ENCODE measurements at places on chromosomes 5 and 9. TPM values are rescaled to one million over a fixed set of nuclear protein-coding genes. Genes with fewer than 3 reads are reported as not detected.
A peak's percentile ranks its signal among the peaks of the same experiment; 100 is the strongest.

GRCh38 chr5:71597001-71597400, 9.9 kb downstream of the MCCC2 start:
- DNase-seq = no peak

DNA sequence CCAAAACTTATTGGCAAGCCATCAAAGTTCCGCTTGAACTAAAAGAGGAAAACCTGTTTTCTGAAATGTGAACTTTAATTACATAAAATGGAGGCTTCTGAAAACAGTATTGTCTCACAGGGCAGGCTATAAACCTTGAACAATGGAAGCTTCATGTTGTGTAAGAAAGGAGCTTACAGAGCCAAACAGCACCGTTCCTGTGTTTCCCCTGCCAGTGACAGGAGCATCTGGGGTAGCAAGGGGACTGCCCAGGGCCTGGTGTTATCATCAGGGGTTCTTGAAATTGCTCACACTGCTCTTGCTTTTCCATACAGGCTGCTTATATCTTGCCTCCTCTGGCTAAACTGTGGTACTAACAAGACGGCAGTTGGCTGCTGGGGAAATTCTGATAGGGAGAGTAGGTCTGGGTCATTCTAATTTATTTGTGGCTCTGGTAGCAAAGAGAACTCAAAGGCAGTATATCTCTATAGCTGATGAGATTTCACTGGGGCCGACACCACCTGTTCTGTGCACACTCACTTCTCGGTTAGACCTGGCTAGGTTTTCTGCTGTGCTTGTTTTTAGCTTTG, 40.4 kb downstream of the BASP1 start:
- no peak for DNase-seq

Gene MAMDC2
- 0.10 TPM for total RNA-seq

DNA sequence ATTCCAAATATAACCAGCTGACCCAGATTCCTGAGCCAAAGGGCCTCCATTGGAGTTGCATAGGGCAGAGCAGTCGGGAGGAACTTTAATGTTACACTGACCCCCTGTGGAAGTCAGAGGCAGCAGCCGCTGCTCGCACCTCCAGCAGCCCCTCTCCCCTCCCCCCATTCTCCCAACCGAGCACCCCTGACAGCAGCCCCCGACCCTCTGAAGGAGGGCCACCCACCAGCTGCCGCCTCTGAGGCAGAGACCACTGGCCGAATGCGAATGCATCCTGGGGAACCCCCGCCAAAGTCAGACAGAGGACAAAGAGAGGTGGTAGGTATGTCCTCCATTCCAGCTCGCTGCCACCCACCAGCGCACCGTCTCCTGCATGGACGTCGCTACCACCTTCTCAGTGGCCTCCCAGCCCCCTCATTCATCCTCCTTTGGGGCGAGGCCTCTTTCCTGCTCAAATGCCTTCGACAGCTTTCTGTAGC, 231.0 kb downstream of the CDK5RAP2 start:
- DNase-seq = peak; percentile 13

- DNase-seq = no peak
These were observed 11.4 kb upstream of the DUSP1 start for GRCh38 chr5:172782169-172783039.

- DNase-seq = no peak
These were observed 124.8 kb upstream of the LMX1B start for GRCh38 chr9:126488881-126489404.

DNA sequence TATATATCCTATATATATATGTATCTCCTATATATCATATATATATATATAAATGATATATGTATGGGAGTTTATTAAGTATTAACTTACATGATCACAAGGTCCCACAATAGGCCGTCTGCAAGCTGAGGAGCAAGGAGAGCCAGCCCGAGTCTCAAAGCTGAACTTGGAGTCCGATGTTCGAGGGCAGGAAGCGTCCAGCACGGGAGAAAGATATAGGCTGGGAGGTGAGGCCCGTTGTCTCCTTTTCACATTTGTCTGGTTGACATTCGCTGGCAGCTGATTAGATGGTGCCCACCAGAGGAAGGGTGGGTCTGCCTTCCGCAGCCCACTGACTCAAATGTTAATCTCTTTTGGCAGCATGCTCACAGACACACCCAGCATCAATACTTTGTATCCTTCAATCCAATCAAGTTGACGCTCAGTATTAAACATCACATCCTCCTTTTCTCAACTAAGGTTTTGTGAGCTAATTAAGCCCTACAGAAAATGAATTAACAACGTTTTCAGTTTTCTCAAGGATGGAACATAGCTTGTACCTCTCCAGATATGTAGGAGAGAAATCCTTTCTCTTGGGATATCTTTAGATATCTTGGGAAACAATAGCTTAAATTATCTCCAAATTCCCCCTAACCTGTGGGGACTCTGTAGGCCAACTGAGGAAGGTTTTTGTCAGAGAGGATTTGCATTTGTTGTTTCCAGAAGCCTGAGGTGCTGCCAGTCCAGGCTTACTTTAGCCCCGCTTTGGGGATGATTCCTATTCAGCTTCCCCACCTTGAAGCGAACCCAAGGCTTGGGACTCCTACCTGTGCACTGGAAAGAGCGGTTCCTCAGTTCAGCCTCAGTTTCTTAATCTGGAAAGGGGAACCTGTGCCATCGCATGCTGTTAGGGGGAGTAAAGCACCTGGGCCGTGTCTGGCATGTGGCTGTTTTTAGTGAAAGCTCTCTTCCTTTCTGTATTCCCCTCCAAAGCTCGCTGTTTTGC, 163.2 kb downstream of the CACNA1B start:
- no peak for DNase-seq

DNA sequence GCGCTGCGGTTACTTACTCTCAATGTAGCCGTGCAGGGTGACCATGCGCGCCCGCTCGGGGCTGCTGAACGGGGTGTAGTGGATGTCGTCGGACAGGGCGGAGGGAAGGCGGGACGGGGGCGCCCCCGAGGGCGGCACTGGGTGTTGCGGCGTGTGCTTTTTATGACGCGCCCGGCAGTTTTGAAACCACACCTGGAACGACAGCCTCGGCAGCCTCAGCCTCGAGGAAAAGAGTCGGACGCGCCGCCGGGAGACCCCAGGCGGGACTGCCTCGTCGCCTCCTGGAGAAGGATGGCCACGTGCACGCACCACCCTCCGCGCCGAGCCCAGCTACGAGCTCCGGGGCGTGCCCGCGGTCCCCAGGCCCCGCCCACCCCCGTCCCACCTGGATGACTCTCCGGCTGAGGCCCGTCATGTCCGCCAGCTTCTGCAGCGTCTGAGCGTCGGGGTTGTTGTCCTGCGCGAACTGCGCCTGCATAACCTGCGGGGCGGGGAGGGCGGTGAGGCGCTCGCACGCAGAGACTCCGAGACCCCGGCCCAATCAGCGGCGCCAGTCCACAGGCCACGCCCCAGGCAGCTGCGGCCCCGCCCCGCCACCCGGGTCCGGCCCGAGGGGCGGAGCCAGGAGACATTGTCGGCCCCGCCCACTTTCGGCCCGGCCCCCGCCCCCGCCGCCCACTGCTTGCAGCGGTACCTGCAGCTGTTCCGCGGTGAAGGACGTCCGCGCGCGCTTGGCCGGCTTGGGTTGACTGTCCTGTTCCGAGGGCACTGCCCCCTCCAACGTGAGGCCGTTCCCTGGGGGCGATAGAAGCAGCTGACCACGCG, 15.0 kb downstream of the LHX6 start:
- DNase-seq = peak; percentile 71

DNA sequence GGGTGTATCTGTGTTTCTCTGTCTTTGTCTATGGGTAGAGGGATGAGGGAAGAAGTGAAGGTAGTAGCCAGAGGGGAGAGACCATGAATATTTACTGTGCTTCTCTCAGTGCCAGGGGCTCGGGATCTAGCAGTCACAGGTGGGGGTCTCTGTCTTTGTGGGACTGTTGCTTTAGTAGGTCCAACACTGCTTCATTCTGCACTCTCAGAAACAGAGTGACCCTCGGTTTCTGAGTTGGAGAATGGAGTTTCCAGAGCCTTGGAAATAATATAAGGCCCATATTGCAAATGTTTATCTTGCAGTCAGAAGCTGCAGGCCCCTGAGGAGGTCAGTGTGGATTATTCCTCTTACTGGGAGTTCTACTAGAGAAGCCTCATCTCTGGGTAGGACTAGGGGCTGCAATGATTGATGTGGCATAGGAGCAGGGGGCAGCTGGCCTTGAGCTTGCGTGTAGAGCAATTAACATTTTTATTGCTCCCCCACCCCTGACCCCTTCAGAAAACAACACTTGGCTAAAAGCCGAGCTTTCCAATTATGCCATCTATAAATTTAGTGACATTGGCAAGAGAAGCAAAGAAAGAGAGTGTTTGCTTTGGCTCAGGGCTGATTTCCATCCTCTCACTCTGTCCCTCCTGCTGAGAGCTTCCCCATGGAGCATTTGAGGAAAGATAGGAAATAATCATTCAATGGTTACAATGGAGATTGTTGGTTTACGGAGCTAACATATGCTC, 55.0 kb upstream of the TRPC7 start:
- no peak for DNase-seq

Gene LIFR
- not detected for total RNA-seq

DNA sequence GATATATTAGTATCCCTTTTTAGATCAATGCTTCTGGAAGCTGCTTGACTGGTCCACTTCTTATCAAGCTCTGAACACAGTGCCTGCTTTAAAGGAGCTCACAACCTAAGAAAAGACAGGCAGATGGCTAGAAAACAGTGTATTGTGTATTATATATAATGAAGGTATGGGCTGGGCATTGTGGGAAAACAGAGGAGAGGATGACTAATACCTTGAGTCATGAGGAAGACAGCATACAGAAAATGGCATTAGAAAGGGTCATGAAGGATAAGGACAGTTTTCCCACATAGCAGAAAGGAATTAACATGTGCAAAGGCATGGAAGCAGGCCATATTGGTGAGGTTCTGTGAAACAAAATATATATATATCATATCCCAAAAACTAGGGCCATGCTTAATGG, 309.6 kb downstream of the MLLT3 start:
- no peak for DNase-seq

- DNase-seq = no peak
These were observed 1516.4 kb downstream of the EFNA5 start for GRCh38 chr5:106154280-106154716.

Gene OR1K1
- not detected for total RNA-seq

DNA sequence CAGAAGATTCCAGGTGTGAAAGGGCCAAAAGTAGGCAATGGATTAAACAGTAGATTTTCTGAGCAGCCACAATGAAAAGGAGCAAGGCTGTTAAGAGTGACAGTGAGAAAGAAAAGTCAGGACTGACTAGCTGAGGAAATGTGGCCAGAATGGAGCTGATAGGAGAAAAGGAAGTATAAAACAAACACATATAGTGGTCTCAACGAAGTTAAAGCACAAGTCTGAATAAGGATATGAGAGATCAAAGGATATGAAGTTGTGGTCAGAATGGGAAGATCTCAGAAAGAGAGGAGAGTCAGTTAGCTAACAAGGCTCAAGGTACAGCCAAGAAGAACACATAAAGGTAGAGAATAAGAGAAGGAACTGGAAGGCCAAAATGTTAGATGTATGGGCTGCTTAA, 39.9 kb downstream of the FNIP1 start:
- no peak for DNase-seq

Data from CD4-positive, CD25-positive, alpha-beta regulatory T cell (primary cell).